Bladder microvascular endothelial cell (primary cell): ENCODE measurements at places on chromosomes 5 and 9. TPM values are rescaled to one million over a fixed set of nuclear protein-coding genes. Genes with fewer than 3 reads are reported as not detected.

The LOX gene
- total RNA-seq: 73.7 and 90.4 TPM in 2 replicates

The GTF3C4 gene
- 7.8 and 16.3 TPM in 2 replicates for total RNA-seq

The KCNT1 gene
- not detected in 2 replicates for total RNA-seq

The CORO2A gene
- total RNA-seq: 0.76 and 2.6 TPM in 2 replicates

The TTC16 gene
- total RNA-seq: not detected in 2 replicates

The CDC25C gene
- total RNA-seq: 3.7 and 8.1 TPM in 2 replicates

The NEUROG1 gene
- not detected in 2 replicates for total RNA-seq

The AHRR gene
- 3.5 and 10.0 TPM in 2 replicates for total RNA-seq

The NDST1 gene
- total RNA-seq: 33.5 and 57.0 TPM in 2 replicates

The BAAT gene
- total RNA-seq: under 0.01 TPM in 1 of 2 replicates, not detected in the other

The MACIR gene
- total RNA-seq: 6.0 and 15.8 TPM in 2 replicates

The APBA1 gene
- 12.3 and 33.0 TPM in 2 replicates for total RNA-seq

The PCAT7 gene
- total RNA-seq: 0.13 TPM in 1 of 2 replicates, not detected in the other

The FBN2 gene
- 5.7 and 155 TPM in 2 replicates for total RNA-seq

The CCNI2 gene
- total RNA-seq: under 0.01 and 0.06 TPM in 2 replicates

The TAS2R1 gene
- not detected in 2 replicates for total RNA-seq

The CENPH gene
- 3.1 and 9.6 TPM in 2 replicates for total RNA-seq

The PCDHA2 gene
- 0.06 TPM in 1 of 2 replicates, not detected in the other for total RNA-seq

The SPARC gene
- 760 and 2,193 TPM in 2 replicates for total RNA-seq

The DBH gene
- not detected in 2 replicates for total RNA-seq

The SLC6A7 gene
- total RNA-seq: not detected in 2 replicates

The IL4 gene
- not detected in 2 replicates for total RNA-seq

The GLRA1 gene
- total RNA-seq: not detected in 2 replicates

The SH3GLB2 gene
- total RNA-seq: 24.4 and 46.9 TPM in 2 replicates

The C5orf52 gene
- not detected in 2 replicates for total RNA-seq

The WNT8A gene
- not detected in 2 replicates for total RNA-seq

The CNTNAP3 gene
- 18.5 and 104 TPM in 2 replicates for total RNA-seq

The FAM153A gene
- total RNA-seq: not detected in 2 replicates

The SLC22A4 gene
- total RNA-seq: 3.5 and 4.7 TPM in 2 replicates

The WNK2 gene
- 0.06 TPM in 1 of 2 replicates, not detected in the other for total RNA-seq

The C9orf50 gene
- total RNA-seq: under 0.01 TPM in 1 of 2 replicates, not detected in the other

The SPINK1 gene
- not detected in 2 replicates for total RNA-seq

The CACFD1 gene
- total RNA-seq: 4.7 and 30.5 TPM in 2 replicates

The IFNK gene
- not detected in 2 replicates for total RNA-seq

The TERT gene
- 0.06 TPM in 1 of 2 replicates, not detected in the other for total RNA-seq

The FGF18 gene
- total RNA-seq: 0.06 TPM in 1 of 2 replicates, not detected in the other

The SLC25A2 gene
- total RNA-seq: 0.16 and 0.44 TPM in 2 replicates

The GFRA3 gene
- total RNA-seq: not detected in 2 replicates

The SMIM32 gene
- total RNA-seq: not detected in 2 replicates
